Left renal cortex interstitium (tissue), 4 donors: ENCODE measurements at places on chromosomes 6 and 20.

GRCh38 chr6:157961153-157961831, 20.4 kb upstream of the SYNJ2 start:
- DNase-seq: no peak

DNA sequence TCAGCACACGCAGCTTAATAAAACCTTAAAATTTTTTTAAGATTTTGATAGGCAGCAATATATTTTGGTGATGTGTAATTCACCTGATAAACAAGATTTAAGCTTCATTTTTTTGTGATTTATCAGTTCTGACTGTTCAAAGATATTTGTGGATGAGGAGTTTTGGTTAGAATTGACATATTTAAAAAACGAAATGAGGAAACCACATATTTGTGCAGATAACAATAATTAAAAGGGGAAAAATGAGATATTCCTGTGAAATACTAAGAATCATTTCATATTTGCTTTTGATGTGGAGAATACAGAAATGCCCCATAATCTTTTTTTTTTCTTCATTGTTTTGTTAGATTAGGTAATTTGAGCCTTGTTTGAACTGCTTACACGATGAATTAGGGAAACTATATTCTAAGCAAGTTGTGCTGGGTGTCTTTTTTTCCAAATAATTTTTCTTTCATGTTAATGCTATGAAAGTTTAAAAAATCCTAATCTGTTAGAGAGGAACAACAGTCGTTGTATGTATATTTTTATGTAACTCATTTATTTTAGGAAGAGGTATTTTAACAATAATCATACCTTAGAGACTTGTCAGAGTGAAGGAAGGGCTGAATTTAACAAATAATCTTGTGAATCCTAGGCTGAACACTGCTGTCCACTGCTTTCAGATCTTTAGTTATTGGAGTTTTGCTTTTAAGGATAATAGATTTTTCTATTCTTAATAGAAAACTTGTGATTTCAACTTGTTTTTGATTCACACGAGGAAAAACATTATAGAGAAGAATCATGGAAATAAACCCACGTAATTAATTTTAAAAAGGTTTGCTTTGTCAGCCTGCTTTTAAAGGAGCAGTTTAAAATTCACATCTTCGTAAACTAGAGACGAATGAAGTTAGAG, 4.0 kb downstream of the ARID1B start:
- DNase-seq: no peak

DNA sequence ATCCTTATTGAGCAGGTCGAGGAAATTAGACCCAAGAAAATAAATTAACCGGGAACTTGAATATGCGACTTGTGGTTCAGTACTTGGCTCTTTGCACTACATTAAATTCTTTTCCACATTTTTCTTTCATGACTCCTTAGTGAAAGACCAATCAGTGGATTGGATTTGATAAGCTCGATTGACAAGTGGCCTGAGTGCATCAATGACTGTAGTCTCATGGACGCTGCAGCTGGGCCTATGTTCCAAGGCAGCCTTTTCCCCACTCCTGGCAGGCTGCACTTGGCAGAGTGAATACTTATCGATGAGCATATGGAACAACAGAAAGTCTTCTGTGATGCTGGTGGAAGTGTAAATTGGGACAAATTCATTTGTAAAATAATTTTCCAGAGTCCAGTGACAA, 210.8 kb upstream of the EXOC2 start:
- no peak for DNase-seq

- DNase-seq: no peak
Measured at GRCh38 chr6:28105245-28105639, 19.2 kb upstream of the ZSCAN16 start.

DNA sequence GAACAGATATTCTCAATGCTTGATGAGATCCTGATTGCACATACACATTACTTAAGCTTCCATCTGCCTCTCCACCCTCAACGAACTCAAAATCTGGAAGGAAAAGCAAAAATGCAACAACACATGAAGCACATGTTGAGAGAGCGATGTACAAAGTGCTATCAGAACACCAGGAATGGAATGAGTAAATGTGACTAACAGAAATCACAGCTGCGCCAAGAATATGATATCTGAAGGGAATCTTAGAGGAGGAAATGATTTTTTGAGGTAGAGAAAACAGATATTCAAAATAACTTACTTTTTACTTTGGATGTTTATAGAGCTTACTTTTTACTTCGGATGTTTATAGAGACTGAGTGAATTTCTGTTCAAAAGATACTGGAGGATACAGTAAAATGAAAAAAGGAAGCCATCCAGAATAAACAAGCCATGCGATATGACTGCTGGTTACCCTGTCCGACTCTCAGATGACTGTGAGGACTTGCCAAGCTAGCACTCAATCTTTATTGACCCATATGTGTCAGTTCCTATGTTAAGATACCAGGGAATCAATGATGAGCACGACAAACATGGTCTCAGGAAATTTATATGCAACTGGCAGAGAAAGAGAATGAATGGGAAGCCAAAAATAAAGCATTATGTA, 102.0 kb downstream of the SMLR1 start:
- no peak for DNase-seq

GRCh38 chr20:40892642-40893041, 136.0 kb upstream of the TOP1 start:
- DNase-seq: no peak

DNA sequence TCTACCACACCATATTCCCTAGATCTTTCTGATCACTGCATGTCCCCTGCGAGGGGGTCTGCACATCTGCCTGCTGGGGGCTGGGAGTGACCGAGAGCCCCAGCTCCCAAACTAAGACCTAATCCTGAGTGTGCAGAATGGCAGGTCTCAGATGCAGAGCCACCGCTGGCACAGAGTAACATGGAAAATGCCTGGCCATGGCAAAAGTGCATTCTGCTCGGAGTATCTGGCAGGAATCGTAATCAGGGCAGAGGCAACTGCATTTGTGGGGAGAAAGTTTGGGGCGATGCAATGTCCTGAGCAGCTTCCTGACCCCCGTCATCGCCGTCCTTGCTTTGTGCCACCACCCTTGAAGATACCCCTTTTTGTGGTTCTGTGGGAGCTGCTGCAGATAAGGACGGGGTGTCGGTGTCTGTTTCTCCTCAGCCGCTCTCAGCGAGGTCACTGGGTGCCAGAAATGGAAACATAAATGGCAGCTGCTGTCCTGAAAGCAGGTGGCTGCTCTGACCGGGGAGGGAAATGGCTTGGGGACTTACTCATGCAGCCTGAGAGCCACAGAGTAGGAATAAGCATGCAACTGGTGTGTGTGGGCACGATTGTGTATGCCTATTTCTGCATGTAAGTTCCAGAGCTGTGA, 157.9 kb downstream of the LY86 start:
- DNase-seq: no peak

DNA sequence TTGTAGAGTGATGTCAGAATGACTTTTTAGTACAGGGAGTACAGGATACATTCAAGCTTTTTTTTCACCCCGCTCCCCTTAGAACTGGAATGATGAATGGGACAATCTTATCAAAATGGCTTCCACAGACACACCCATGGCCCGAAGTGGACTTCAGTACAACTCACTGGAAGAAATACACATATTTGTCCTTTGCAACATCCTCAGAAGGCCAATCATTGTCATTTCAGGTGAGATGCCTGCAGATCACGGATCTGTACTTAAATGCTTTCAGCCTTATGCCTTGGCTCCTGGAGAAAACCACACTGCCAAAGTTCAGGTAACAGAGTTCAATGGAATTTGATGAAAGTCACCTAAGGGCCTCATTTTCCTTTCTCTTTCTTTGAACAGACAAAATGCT, 8.5 kb downstream of the TNFAIP3 start:
- DNase-seq: no peak

GRCh38 chr20:51529081-51529681, 13.3 kb downstream of the NFATC2 start:
- no peak for DNase-seq

GRCh38 chr20:42756991-42757390, 432.7 kb downstream of the PTPRT start:
- DNase-seq: no peak

GRCh38 chr6:125781314-125781868, 9.4 kb upstream of the NCOA7 start:
- DNase-seq: peak; percentile 21

GRCh38 chr6:158705386-158706126, 55.7 kb downstream of the SYTL3 start:
- no peak for DNase-seq

DNA sequence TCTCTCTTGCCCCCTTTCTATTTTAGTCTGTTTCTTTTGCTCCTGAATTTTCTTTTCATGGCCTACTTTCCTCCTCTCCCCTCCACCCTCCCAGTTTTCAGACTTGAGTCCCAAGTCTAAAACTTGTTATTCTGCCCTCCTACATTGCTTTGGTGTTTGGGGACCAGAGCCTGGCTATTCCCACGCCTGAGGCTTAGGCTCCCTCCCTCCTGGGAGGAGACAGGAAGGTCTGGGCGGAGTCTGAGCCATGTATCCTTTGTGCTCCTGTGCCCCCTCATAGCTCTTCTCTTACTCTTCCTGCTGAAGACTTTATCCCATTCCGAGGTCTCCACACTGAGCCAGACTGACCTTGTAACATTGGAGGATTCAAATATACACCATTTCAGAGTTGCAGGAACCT, 69.5 kb downstream of the DAAM2 start:
- DNase-seq: no peak

- no peak for DNase-seq
Measured at GRCh38 chr6:158807515-158808441, 11.4 kb downstream of the EZR start.

DNA sequence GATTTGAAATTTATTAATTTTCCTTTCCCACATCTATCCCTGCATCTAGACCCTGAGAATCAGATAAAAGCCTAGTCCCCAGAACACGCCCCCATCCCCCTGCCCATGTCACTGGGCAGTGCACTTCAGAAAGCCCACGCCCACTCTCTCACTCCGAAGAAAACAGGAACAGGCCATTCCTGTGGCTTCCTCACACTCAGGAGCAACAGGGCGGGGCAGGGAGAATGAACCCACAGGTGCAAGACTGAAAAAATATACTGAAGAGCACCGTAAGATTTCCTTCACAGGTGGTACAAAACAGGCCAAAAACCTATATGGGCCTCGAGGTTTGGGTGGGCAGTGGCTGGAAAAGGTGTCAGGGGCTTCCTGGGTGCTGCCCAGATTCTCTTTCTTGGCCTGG, 3.4 kb downstream of the OXT start:
- DNase-seq: no peak

DNA sequence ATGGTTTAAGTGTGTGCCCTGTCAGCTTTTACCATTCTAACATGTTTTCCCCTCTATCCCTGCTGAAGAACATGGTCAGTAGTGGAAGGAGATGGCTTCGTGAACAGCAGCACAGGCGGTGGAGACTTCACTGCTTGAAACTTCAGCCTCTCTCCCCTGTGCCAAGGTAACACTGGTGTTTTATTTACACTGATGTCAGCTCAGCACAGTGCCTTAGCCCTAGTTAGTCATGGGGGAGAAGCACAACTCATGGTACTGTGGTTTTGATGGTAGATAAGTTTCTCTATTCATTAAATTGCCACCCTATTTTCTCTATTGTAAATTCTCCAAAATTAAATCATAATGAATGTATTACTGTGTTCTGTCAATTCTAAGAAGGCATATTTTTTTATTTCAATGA, 56.6 kb downstream of the MTHFD1L start:
- DNase-seq: no peak

DNA sequence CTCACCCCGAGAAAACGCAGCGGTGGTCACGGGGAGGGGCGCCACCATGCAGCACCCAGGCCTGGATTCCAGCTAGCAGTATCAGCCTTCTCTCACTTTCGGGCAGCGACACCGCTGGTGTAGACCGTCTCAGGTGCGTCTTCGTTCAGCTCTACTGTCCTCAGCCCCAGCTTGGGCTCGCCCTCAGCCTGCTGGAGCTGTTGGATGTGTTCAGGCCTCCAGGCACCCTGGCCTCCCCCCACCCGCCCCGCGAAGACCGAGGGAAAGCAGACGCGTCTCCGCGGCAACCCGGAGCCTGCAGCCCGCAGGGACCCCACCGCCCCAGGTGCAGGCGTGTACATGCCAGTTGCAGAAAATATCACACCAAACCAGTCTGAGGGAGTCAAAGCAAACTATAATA, 60.8 kb upstream of the CARMIL1 start:
- no peak for DNase-seq

DNA sequence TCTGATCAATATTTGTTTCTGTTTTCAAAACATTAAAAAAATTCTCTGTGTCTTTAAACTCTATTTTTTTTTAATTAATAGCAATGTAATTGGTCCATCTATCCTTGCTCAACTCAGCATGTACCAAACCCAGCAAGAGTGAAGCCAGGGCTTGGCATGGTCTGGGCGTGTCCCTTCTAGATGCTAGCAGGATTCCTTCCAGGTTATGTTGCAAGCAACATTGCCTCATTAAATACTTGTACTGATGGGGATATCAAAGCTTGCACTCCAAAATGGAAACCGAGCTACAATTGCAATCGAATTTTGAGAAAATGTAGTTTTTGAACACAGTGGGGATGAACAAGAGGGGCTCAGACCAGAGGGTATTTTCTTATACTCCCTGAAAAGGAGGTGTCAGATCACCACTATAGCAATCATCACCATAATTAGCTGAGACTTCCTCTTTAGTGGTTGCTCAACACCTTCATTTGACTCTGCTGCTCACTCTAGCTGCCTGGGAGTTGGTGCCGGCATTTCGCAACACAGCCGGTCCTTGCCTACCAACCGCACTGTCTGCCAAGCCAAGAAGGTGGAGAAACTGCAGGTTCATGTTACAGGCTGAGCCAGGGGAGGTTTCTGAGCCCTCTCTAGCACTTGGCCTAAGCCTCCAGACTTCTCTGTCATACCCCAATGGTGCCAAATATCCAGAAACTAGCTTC, 67.8 kb upstream of the RALGAPA2 start:
- DNase-seq: no peak

GRCh38 chr6:82458147-82458546, 94.5 kb downstream of the TPBG start:
- no peak for DNase-seq

DNA sequence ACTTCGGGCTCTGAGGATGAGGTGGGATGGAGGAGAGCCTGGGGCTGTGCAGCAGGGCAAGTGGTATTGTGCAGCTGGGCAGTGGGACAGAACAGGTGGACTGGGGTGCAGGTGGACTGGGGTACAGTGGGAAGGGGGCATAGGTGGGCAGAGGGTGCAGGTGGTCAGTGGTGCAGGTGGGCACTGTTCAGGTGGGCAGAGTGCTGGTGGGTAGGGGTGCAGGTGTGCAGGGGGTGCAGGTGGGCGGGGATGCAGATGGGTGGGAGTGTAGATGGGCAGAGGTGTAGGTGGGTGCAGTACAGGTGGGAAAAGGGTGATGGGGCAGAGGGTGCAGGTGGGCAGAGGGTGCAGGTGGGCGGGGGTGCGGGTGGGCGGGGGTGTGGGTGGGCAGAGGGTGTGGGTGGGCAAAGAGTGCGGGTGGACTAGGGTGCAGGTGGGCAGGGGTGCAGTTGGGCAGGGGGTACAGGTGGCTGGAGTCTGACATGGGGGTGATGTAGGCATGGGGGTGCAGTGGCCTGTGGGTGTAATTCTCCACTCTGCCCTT, 20.4 kb downstream of the BHLHE23 start:
- no peak for DNase-seq

- no peak for DNase-seq
Measured at GRCh38 chr6:2147766-2148448, 97.5 kb downstream of the GMDS start.
